ENCODE measurements at places on chromosomes 6 and 20.

GRCh38 chr6:26349964-26350857, 14.8 kb upstream of the BTN3A2 start:
- no peak for DNase-seq

DNA sequence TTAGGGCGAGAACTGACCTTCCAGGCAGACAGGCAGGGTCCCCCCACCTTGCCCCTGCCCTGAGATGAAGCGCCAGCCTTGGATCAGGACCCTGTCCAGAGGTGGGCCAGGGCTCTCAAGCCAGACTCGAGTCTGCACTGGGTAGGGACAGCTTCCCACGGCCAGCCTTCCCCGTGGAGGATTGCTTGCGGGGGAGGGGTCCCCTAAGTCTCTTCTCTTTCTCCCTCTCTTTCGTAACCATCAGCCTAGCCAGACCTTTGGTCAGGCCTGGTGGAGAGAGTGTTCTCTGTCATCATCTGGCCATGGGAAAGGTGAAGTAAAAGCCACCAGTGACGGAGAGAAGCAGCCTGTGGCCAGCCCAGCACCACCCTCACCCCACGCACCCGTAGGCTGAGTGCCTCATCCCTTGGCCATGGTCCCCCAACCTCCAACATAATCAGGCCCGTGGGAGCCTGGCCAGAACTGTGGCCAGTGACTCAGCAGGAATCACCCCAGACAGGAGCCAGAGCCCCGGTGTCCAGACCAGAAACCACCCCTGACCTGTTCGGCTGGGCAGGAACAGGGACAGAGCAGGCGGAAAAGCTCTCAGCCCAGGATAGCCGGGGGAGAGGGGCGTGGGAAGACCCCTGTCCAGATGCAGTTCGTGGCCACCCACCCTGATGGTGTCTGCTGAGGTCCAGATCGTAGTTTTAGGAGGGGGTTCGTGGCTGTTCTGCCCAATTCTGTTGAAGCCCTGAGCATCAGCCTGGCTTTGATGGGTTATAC, 47.1 kb downstream of the SNAI1 start:
- no peak for DNase-seq

- DNase-seq = no peak
These were observed 69.0 kb downstream of the BTBD9 start for GRCh38 chr6:38570750-38571149.

GRCh38 chr6:43669050-43669921, 18.3 kb downstream of the MRPS18A start:
- DNase-seq = no peak

DNA sequence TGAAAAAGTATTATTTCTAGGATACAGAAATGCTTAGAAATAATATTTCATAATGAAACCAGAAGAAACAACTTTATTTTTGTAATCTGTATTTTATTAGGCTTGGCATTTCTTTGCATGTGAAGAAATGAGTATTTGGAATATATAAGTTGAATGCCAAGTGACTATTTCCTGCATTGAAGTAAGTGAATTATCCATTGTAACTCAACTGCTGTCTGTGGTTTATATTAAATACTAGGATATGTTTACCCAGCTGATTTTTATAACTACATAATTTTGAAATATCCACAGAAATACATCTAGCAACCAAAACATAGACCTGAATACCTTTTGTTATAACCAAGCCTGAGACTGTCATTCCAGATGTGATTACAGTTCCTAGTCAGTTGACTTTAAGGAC, 207.6 kb downstream of the THBS2 start:
- DNase-seq = no peak

DNA sequence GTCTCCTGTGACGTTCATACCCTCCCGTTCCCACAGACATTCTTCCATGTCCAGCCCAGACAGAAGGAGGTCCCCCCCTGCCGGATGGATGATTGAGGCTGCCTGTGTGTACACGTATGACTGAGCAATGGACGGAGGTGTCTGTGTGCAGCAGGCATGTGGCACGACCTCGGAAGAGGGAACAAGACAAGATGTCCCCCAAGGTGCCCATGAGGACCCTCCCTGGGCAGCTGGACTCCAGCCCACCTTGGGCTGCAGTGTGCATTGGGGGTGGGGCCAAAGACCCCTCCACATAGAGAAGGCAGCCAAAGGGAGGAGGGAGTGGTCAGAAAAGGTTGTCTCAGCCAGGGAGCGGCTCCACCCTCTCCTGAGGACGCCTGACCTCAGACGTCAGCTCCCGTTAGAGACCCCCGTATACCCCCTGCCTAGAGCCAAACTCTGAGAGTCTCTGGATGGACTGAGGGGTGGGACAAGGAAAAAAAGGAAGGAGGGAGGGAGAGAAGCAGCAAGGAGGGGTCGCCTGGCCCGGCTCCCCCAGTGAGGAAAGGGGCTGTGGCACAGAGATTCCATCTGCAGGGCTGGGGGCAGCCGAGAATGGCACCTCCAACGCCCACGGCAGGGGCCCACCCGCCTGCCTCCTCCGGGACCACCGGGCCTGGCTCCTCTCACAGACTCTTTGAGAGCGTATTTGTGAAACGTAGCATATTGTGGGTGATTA, 92.9 kb upstream of the BHLHE23 start:
- DNase-seq = no peak

GRCh38 chr20:53001498-53002301, 29.5 kb downstream of the TSHZ2 start:
- no peak for DNase-seq

- DNase-seq = no peak
These were observed 35.2 kb downstream of the NDUFAF5 start for GRCh38 chr20:13819885-13820645.

- no peak for DNase-seq
These were observed 74.0 kb upstream of the EYA2 start for GRCh38 chr20:46820682-46821081.

- DNase-seq = no peak
These were observed 6.6 kb upstream of the YTHDF1 start for GRCh38 chr20:63222541-63222940.

GRCh38 chr6:64714073-64714472, 993.0 kb downstream of the EYS start:
- DNase-seq = no peak

DNA sequence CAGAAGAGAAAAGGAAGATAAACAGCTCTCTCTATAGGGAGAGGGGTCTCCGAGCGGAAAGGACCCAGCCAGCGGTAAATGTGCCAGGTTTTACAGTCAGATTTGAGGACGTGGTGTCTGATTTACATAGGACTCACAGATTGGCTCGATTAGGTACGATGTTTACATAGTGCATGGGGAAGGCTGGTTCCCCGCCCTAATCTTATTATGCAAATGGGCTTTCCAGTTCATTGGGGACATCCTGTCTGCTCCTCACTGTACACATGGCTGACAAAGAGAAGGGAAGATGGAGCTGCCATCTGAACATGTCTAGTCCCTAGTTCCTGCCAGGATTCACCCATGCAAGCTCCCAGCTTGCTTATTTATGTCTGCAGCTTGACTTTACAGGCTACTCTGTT, 119.9 kb downstream of the RNF144B start:
- DNase-seq = no peak

DNA sequence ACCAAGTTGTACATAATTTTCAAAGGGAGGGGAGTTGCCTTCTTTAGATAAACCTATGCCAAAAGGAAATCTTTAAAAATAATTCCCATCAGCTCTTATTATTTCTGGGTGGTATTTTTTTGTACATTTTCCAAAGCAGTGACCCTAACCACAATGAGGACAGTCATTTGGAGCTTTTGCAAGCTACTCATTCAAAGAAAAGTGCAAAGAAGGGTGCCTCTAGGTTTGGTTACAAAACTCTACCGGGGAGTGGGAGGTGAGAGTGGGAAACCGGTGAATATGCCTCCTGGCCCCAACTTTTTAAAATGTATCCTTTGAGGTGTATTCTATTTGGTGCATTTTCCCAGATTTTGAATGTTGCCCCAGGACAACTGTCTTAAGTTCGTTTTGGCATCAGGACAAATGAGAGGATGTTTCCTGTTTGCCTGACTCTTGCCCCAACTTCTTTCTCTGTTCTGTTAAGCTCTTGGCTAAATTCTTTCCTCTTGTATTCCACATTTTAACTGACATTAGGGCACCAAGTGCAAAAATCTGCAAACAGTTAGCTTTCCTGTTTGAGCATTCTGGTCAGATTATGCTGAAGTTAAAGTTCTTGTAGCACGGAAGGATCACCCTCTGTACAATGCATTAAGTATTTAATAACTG, 78.9 kb downstream of the SLX4IP start:
- no peak for DNase-seq

- DNase-seq = no peak
These were observed 96.9 kb upstream of the NT5E start for GRCh38 chr6:85353012-85353411.

GRCh38 chr6:148830614-148831013, 83.8 kb downstream of the UST start:
- no peak for DNase-seq

GRCh38 chr6:34938268-34938667, 49.2 kb downstream of the ANKS1A start:
- DNase-seq = no peak

- DNase-seq = no peak
These were observed 211.4 kb downstream of the ESR1 start for GRCh38 chr6:152018876-152019275.

DNA sequence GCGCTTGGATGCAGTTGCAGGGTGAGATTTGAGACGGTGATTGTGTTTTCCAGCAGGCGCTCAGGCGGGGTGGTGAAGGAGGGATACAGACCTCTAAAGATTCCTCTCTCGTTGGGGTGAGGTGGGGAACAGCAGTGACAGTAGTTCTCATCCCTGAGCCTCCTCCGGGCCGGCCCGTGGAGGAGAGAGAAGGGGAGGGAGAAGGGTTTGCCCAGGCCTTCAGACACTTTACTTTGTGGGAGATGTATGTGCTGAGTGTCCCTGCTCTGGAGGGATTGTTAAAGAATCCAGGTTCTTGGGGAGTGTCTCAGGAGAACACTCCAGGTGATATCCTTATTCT, 41.0 kb downstream of the PSMB9 start:
- DNase-seq = no peak

- no peak for DNase-seq
These were observed 317.8 kb downstream of the CENPW start for GRCh38 chr6:126657561-126658175.

GRCh38 chr20:24985802-24986201, 6.7 kb downstream of the APMAP start:
- DNase-seq = no peak

GRCh38 chr20:30610029-30610693, 647.3 kb upstream of the DEFB115 start:
- no peak for DNase-seq

GRCh38 chr6:18044108-18044783, 56.8 kb upstream of the KIF13A start:
- no peak for DNase-seq

GRCh38 chr6:113092795-113093194, 745.7 kb downstream of the RFPL4B start:
- DNase-seq = no peak

DNA sequence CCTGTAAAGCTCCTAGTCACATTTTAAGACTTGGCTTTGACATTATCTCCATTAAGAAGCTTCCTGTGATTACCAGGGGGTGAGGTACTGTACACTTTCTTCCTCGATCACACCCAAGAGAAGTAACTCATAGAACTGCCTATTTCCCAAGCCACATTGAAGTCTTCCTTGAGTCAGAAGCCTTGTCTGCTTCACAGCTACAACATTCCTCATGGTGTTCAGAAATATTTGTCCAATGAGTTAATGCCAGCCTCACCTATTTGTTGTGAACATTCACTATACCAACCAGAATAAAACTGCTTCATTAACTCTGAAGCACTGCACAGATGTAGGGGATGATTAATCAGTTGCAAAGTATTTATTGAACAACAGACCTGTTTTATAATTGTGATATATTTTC, 622.3 kb downstream of the PTPRT start:
- DNase-seq = no peak

- no peak for DNase-seq
These were observed 166.9 kb downstream of the EYA2 start for GRCh38 chr20:47061549-47061948.

- DNase-seq = no peak
These were observed 41.3 kb downstream of the SPDEF start for GRCh38 chr6:34514593-34515472.

DNA sequence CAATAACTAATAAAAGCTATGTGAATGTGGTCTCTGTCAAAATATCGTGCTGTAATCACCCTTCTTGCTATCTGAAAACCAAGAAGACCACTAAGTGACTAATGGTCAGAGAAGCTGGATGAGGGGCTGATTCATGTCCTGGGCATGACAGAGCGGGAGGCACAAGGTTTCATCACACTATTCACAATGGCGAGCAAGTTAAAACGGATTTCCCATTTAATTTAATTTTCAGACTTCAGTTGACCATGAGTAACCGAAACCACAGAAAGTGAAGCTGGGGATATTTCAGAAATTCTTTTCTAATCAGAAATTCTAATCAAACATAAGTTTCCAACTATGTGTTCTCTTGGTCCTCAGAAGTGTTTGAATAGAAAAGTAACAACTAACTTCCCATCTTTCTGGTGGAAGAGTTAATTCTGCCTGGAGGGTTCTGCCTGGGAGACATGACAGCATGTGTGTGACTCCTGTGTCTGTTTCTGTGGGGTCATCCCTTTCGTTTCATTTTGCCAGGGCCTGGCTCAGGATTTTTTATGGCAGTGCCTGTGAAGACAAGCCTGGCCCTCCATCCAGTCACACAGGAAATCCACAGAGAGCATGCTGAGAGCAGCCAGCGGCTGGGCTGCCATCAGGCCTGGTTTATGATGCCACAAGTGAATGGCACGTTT, 98.9 kb downstream of the FAM120B start:
- DNase-seq = no peak

GRCh38 chr20:539848-540247, 3.7 kb downstream of the CSNK2A1 start:
- DNase-seq = no peak

GRCh38 chr6:257774-258173, 34.5 kb upstream of the DUSP22 start:
- DNase-seq = no peak

DNA sequence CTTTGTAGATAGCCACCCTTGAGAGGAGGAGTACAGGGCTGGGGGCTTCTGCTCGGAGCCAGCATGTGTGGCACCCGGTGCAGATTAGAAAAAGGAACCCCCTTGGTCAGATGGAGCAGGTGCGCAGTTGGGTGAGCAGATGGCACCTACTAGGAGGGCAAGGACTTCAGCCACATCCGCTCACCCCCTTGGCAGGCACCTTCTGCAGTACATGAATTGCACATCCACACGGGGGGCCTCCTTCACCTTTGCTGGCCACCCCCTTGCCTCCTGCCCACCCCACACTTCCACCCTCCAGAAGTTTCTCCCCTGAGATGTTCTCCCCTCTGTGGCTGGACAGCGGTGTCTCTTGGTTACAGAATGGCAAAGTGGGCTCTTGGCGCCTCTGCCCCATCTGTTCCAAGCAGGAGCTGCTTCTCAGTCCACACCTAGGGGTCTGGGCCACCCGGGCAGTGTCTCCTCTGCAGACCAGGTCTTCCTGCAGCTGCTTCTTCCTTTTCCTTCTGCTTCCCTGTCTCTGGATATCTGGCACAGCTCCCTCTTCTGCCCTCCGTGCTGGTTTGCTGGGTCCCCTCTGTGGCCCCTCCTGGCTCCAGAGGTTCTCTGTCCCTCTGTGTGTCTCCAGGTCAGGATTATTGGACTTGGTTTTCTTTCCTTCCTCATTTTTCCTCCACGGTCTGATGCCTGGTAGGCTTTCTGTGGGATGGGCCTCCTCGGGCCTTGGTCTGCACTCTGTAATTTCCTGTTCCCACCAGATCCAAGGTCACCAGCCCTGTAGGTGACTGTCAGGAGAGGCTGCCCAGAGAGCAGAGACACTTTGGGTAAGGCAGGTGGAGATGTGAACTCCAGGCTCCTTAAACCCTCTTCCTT, 4.1 kb downstream of the MDFI start:
- no peak for DNase-seq

- DNase-seq = no peak
These were observed 74.4 kb upstream of the BTBD3 start for GRCh38 chr20:11843289-11843688.

All from stimulated activated CD8-positive, alpha-beta memory T cell treated with anti-CD3 and anti-CD28 coated beads, Interleukin-4, amount 100 ng/mL, for 1 hour (primary cell).